ENCODE measurements at places on chromosomes 5 and 9.
A peak's percentile ranks its signal among the peaks of the same experiment; 100 is the strongest.

DNA sequence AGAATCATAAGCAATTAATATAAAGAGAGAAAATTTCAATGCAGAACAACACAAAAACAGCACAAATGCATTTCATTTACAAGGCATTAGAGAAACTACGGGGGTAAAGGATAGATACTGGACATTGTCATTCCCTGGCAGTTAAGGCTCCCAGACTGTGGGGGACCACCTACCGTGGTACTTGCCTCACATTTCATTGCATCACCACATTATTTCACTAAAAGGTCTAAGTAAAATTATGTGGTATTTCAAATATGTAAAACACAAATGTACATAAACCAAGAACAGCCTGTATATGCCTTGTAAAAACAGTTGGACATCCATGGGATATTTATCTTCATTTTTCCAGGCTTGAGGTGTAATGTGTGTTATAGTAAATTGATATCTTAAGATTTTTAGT, 571.2 kb upstream of the ZNF462 start:
- no peak for DNase-seq

- no peak for DNase-seq
These were observed 1.9 kb upstream of the DCAF10 start for GRCh38 chr9:37798677-37799076.

DNA sequence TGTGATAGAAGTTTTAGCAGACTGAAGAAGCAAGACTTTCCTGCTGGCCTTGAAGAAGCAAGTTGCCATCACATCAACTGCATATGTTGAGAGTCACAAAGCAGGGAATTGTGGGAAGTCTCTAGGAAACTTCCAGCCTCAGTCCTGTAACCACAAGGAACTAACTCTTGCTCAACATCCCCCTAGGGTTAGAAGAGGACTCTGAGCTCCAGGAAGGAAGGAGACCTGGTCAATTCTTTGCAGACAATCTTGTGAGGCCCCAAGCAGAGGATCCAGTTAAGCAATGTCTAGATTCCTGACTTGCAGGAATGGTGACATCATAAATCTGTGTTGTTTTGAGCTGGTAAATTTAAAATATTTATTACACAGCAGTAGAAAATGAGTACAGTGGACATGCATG, 18.6 kb upstream of the ZNF366 start:
- no peak for DNase-seq

DNA sequence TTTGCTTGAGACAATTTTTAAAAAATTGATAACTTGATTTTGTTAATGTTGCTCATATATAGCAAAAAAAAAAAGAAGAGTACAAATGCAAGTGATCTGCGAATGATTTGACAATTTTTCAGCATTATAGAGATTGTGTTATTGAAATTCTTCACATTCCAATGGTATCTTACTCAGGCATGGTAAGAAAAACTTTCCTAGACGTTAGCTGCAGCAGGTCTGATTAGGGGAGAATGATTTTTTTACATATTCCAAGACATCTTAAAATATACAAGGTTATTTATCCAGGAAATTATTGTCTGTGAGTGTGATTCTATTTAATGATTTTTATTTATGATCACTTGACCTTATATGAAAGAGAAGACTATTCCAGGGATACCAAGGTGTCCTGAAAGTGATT, 361.9 kb downstream of the MAT2B start:
- no peak for DNase-seq

DNA sequence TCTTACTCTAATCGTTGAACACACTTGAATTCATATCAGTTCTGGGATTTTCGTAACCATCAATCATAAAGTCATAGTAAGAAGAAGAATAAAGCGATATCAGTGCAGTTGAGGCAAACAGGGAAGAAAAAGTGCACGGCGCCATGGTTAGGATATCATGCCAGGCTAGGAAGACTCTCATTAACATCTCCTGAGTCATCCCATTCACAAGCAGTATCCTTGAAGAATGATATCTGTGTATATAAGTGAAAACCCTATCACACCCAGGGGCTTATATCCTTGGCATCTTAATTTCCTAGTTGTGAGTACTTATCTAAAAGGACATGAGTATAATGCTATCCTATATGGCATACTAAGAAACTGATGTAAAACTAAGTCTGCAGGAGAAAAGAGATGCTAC, 38.6 kb downstream of the NFIB start:
- no peak for DNase-seq

DNA sequence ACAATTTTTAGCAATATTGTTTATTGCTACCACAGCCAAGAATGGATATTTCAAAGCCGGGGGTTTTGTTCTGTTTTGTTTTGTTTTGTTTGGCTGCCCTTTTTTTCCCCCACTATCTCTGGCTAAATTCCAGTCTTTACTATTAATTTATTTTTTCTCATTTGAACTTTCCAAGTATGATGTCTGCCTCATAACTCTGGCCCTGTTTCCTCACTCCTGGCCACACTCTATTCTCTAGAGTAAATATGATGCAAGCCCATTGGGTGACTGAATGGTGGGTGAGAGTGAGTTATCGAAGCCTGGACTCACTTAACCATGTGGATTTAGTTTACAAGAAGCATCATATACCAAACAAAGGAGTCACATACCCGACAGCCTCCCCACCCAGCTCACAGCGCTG, 41.9 kb downstream of the WDR36 start:
- DNase-seq, result no peak

DNA sequence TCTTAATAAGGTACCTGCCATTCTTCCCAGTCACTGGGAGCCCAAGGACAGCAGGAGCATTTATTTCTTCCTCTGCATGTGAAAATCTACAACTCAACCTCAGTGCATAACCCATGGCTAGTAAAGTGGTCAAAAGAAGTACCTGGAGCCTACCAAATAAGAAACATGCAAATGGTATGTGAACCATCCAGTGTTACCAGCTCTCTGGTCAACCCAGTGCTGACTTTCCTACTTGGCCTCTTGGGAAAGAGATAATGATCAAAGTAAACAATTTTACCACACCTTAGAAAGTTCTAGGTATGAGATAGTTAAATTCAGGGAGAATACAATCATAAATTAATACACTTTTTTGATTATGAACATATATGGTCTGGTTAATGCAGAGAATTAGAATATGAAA, 325.6 kb downstream of the ENC1 start:
- no peak for DNase-seq

GRCh38 chr5:87155106-87155505, 112.6 kb upstream of the RASA1 start:
- DNase-seq, result no peak

GRCh38 chr9:138100711-138101350, 223.2 kb downstream of the CACNA1B start:
- no peak for DNase-seq

- DNase-seq, result no peak
These were observed 16.3 kb upstream of the NPR2 start for GRCh38 chr9:35774907-35775635.

DNA sequence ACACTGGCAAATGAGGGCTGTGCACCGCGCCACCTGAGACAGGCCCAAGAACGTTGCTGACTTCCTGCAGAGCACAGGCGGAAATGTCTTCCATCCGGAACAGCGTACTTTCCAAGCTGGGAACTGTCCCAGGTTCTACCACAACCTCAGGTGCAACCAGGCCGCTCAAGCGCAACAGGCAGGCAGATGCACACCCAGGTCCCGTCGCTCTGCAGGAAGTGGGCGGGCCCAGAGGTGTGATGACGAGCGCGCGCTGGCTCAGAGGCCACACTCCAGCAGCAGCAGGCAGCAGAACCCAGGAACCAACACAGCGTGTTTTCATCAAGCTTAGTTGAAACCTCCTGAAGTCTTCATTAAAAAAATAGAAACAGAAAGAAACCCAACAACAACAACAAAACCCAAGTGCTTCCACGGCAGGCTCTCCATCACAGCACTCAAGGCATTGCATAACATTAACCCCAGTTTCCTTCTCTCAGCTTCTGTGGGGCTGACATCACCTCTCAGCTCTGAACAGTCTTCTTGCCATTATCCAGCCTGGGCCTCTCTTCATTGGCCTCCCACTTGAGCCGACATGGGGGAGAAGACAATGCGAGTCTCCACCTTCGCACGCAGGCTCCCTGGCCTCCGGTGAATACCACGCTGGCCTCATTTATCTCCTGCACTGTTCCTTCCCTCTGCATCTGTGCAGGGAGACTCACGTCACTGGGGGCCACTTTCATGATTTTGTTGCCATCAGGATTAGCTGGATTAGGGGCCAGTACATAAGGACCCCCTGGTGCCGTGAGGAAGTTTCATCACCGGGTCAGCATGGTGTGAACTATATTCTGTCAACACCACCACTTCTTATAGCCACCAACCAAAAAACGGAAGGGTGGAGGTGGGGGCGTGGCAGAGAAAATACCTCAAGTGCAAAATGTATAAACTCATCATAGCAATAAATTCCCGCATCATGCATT, 22.1 kb downstream of the PTCH1 start:
- peak; percentile 80 for DNase-seq

- no peak for DNase-seq
These were observed 18.4 kb upstream of the IL17B start for GRCh38 chr5:149397530-149397929.

- no peak for DNase-seq
These were observed 50.8 kb downstream of the SEMA5A start for GRCh38 chr5:9495121-9495520.

- DNase-seq, result peak; percentile 30
These were observed 8.9 kb downstream of the CFAP95 start for GRCh38 chr9:69829484-69829883.

- peak; percentile 48 for DNase-seq
These were observed 106.6 kb downstream of the COL23A1 start for GRCh38 chr5:178483620-178484019.

DNA sequence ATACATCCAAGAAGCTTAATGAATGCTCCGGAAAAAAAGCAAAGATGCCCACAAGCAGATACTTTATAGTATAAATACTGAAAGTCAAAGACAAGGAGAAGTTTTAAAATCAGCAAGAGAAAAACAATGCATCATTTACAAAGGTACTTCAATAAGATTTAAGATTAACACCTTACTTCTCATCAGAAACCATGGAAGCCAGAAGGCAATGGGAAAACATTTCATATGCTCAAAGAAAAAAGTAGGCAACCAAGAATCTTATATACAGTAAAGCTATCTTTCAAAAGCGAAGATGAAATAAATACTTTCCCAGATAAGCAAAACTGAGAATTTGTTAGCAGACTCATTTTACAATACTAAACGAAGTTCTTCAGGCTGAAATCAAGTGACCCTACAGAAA, 51.1 kb downstream of the ABHD17B start:
- no peak for DNase-seq

GRCh38 chr9:21831841-21832509, 29.5 kb downstream of the MTAP start:
- peak; percentile 29 for DNase-seq

- DNase-seq, result no peak
These were observed 60.4 kb downstream of the FBXL7 start for GRCh38 chr5:15560421-15560820.

DNA sequence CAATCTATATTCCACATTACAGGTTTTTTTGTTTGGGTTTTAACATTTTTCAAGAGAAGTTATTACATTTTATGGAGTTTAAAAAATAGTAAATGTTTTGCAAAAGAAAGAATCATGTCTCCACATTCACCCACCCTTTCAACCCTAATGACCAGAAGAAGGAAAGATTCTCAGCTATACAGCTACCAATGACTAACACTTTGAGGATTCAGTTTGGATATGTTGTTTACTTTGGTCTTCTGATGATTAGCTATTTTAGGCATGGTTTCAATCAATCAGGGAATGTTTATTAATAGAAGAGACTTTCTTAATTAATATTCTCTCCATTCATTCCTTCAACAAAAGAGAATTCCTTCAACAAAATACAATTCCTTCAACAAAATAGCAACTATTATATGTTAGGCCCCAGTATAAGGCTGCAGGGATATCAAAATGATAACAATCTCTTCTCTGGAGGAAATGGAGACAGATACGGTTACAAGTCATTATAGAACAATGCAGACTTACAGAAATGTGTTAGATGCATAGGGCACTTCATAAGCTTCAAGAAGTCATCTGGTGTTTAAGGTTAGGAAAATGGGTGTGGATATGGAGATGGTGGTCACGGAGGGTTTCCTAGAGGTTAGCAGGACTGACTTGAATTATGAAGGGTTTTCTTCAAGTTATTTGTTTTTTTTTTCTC, 9.3 kb upstream of the NR3C1 start:
- no peak for DNase-seq

DNA sequence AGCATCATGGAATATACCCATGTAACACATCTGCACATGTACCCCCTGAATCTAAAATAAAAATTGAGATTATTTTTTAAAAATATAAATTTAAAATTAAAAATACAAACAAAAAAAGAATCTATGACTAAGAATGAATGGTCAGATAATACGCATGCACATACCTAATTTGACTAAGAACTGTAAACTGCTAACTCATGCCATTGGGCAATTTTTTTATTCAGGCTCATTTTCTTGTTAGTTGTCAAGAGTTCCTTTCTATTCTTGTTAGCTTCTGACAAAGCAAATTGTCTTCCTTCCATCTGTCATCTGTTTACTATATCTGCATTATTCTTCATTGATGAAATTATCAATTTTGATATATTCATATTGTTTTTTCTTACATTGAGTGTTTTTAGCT, 69.5 kb upstream of the HAND1 start:
- DNase-seq, result no peak

DNA sequence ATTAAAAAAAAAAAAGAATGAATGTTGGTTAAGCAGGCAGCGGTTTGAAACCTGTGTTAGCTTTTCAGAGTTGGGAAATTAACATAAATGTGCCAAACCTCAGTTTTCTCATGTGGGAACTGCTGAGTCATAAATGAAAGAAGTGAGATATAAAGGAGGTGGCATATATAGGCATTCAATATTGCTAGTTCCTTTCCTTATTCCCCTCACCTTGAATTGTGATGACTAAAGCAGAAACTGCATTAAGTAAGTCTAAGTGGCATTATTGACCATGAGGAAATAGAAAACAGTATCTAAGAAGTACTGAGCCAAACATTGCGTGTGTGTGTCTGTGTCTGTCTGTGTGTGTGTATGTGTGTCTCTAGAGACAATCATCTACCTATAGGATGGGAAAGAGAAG, 691.2 kb downstream of the TLR4 start:
- no peak for DNase-seq

DNA sequence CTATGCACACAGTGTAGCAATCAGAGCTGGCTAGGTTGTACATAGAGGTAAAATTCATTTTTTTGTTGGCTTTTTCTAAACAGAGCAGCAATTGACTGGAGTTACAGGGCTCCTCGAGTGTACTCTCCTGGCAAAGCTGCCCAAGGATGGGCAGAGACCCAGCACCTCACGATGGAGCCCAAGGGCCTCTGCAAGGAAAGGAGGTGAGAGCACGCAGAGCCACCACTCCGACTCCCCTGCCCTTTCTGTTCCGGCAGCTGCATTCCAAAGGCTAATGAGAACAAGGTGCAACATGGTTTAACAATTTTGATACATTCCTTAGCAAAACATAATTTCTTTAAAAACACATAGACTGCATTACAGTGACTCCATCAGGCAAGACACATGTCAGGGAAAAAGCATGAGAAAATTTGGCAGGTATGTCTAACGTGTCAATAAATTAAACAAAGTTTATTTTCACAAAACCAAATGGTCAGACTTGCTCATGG, 47.5 kb downstream of the SAXO1 start:
- no peak for DNase-seq

All from CD4-positive, alpha-beta T cell treated with Interleukin-4 for 4 hours (primary cell).